ENCODE measurements at places on chromosomes 1 and 21.

DNA sequence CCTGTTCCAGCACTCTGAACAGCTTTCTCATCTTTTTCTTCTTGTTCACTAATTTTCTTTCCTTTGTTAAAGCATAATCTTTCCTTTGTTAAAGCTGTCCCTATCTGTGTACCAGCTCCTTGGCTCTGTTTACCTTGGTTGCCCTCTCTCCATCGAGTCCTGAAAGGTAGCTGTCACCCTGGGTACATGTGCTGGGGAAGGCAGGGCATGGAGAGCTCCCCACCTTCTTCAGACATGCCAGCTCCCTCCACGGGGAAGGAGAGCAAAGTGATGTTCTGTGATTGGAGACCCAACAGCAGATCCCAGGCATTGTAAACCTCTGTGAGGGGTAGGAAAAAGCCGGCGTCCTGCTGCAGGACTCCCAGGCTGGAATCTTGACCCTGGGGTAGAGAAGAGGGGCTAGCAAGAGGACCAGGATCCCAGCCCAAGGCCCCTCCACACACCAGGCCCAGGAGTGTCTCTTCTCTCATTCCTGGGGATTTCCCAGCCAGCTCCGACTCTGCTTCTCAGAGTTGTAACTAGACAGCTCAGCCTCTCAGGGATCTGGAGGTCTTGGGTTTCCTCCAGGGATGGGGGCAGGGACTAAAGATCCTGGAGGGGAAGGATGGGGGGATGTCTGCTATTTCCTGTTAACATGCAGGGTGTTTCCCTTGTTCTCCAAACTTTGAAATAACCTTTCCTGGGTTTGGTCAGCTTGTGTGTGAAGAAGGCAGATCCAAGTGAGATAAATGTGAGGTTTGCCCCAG is 34.4 kb downstream of the TMCC2 start:
- DNase-seq = no peak

DNA sequence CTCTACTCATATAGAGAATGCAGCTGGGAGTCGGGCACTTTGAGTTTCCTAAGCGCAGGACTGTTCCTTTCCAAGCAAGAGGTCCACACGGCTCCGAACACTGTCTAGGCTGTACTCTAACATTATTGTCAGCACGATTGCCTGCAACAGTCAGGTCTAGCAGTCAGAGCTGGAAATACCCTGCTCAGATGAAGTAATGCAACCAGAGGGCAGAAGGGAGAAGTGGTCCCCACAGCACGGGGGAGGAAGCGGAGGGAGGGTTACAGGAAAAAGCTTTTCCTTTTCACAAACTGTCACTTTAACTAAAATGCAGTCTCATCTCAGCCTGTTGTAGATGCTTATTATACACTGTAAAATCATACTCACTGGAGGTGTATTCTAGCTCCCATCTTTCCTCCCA is 98.9 kb upstream of the SLC44A3 start:
- no peak for DNase-seq

- DNase-seq = no peak
These were observed 25.2 kb downstream of the FHAD1 start for GRCh38 chr1:15272009-15272781.

GRCh38 chr1:199758626-199759255 is 268.8 kb upstream of the NR5A2 start:
- DNase-seq = no peak

- no peak for DNase-seq
These were observed 172.8 kb upstream of the CXADR start for GRCh38 chr21:17340081-17340480.

Measured in psoas muscle (tissue), 8 donors.